ENCODE measurements at places on chromosomes 5 and 9. TPM values are rescaled to one million over a fixed set of nuclear protein-coding genes. Genes with fewer than 3 reads are reported as not detected.

Gene VCAN
- 333 TPM for total RNA-seq

Gene BRD3OS
- total RNA-seq = 15.9 TPM

DNA sequence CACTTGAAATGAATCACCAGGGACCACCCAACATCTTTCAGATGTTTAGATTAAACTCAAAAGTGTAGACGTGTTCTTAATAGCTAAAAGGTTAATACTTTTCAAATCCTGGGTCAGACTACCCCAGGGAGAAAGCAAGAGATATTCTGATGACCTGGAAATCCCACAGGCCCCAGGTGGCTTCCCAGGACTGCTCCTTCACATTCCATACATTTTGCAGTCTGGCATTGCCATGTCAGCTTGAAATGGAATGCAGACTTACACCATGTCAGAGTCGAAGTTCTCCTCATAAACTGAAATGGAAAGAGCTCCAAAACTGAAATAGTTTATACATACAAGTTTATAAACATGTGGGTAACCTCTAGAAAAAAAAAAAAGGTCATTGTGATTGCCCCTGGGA is 61.5 kb downstream of the TMEM167A start:
- DNase-seq = no peak

DNA sequence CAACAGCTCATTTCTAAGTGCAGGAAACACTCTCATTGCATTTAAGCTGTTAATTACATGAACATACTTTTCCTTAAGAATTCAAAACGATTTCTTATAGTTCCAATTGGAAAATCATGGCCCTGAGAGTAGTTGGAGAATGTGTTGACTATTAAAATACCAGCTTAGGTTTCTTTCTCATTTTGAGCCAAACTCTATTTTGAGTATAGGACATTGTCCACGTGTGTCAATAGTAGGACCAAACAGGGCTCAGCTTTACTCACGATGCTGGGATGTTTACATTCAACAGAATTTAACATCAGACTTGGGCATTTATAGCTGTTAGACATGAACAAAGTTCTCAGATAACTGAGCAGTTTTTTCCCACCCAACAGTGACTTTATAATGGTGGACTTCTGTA is 39.6 kb downstream of the ADCY2 start:
- no peak for DNase-seq

Measured in ascending aorta (tissue), 2 donors.